Renal cortical epithelial cell (primary cell): ENCODE measurements at places on chromosomes 4 and X. TPM values are rescaled to one million over a fixed set of nuclear protein-coding genes. Genes with fewer than 3 reads are reported as not detected.

DMRTC1B gene
- total RNA-seq = 0.20 TPM in 1 of 2 replicates, not detected in the other

SMIM43 gene
- 0.30 and 0.69 TPM in 2 replicates for total RNA-seq

EPHA5 gene
- under 0.01 and 0.70 TPM in 2 replicates for total RNA-seq

SLC49A3 gene
- 3.7 and 4.3 TPM in 2 replicates for total RNA-seq

KIAA1210 gene
- total RNA-seq = not detected in 2 replicates

PAGE1 gene
- total RNA-seq = not detected in 2 replicates

AFF2 gene
- 0.35 and 1.3 TPM in 2 replicates for total RNA-seq

TEX13B gene
- total RNA-seq = not detected in 2 replicates

PCDH18 gene
- 0.17 and 0.25 TPM in 2 replicates for total RNA-seq

BTK gene
- not detected in 2 replicates for total RNA-seq

GRCh38 chrX:47614618-47615017 is 5.0 kb downstream of the SYN1 start:
- DNase-seq = no peak

GRCh38 chrX:34624416-34624815 is 32.7 kb downstream of the TMEM47 start:
- no peak for DNase-seq

- peak; percentile 51 for DNase-seq
Measured at GRCh38 chr4:114025176-114025777, 45.8 kb upstream of the ARSJ start.

- peak; percentile 38 for DNase-seq
Measured at GRCh38 chr4:152784490-152785350, 5.0 kb downstream of the ARFIP1 start.

- no peak for DNase-seq
Measured at GRCh38 chr4:120105472-120105871, 38.8 kb upstream of the MAD2L1 start.

- no peak for DNase-seq
Measured at GRCh38 chr4:16785793-16786527, 112.5 kb downstream of the LDB2 start.

DNA sequence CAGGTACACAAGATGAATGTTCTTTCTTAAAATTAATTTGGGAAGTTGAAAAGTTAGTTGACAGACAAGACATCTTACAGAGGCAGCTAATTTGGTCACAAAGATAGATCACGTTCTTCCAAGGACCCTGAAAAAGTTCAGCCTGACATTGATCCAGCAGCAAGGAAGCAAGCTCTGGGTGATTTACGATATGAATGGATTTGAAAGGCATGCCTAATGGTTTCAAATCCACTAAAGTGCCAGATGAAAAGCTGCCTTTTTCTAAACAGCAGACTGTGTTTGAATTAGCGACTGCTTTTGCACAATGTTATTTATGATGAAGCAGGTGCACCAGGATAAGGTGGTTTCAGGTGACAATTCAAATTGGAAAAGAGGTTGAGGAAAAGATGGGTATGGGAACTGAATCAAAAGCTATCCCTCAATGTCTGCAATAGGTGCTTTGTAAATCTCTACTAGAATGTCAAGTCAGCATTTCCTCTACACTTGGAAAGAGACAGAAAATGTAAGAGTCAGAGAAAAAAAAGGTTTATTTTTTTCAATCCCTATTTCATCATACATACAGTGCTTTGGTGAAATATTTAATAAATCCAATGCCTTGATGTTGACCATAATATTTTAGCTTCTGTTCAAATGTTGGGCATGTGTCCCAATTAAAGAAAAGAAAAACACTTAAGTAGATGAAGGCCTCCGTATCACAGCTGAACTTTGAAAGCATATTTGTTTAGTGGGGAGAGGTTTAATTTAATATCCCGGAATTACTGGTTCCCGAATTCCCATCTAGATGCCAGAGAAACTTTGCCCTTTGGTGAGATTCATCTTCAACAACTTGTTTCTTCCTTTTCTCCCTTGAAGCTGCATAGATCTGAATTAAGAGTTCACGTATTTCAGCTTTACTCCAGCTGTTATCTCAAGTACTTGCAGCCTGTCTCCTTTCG is 6.0 kb downstream of the RASGEF1B start:
- no peak for DNase-seq

DNA sequence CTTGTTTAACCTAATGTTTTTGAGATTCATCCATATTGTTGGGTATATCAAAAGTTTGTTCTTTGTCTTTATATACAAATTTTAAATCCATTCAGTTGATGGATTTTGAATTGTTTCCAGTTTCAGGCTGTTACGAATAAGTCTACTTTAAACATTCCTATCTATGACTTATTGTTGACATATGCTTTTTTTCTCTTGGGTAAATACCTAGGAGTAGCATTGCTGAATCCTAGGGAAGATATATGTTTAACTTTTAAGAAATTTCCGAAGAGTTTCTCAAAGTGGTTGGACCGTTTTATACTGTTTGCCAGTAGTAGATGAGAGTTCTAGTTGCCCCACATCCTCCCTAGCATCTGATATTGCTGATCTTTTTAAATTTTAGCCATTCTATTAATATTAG is 60.9 kb upstream of the IL13RA1 start:
- DNase-seq = no peak

- DNase-seq = peak; percentile 93
Measured at GRCh38 chrX:20067709-20068561, 48.8 kb downstream of the MAP7D2 start.

- peak; percentile 73 for DNase-seq
Measured at GRCh38 chrX:85922821-85923220, 124.5 kb downstream of the CHM start.

DNA sequence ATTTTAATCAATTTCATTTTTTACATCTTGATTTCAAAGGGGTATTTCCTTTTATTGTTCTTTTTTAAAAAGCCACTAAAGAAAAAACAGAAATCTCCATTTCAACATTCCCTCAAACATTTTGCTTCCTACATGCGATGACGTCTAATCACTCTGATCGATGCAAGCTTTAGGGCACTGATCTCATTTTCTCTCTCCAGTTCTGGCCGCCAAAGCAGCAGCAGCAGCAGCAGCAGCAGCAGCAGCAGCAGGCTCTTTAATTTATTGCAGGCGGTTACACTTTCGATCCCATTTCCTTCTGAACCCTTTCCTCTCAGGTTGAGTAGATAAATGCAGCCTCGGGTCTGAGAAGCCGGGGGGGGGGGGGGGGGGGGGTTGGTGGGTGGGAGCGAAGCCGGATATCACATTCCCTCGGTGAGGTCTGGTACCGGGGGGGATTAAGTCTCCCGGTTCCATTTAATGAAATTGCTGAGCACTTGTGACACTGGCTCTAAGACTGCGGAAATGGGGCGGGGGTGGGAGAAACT is 3.4 kb upstream of the PCDH7 start:
- DNase-seq = peak; percentile 11

DNA sequence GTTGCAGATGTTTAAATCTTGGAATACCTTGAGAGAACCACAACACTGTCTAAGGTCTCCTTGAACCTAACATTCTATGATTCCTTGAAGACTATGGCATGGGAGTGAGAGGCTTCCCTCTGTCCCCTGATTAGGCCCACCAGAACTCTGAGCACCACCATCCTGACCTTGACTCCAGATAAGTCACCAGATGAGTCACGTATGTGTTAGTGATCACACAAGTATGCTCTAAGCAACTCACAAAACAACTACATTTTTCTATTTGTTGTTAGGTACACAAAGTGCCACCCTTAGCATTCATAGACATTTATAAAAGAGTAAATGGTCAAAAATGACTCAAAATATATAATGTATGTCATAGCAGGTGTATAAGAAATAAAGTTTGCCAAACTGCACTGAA is 252.9 kb upstream of the CXXC4 start:
- peak; percentile 33 for DNase-seq

- no peak for DNase-seq
Measured at GRCh38 chr4:40536032-40536431, 93.6 kb downstream of the RBM47 start.

DNA sequence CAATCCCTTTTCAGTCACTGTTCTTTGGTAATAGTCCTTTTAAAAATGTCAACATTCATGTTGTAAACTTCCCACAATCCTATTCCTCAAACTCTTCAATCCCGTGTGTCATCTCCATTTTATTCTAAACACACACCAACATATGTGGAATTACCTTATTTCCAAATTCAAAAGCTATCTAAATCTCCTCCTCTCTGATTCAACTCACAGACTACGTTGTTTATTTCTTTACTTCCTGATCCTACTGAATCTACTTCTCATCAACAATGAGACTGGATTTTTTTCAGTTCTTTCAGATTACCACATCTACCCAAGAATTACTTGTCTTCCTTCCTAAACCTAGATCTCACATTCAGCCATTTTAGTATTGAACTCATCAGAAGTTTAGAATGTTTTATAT is 188.2 kb downstream of the GABRB1 start:
- no peak for DNase-seq

- peak; percentile 71 for DNase-seq
Measured at GRCh38 chr4:76087007-76087769, 12.7 kb downstream of the ART3 start.

GRCh38 chrX:8273451-8273895 is 102.4 kb upstream of the VCX2 start:
- DNase-seq = peak; percentile 11

- no peak for DNase-seq
Measured at GRCh38 chrX:149827254-149827653, 45.5 kb downstream of the MAGEA9 start.

DNA sequence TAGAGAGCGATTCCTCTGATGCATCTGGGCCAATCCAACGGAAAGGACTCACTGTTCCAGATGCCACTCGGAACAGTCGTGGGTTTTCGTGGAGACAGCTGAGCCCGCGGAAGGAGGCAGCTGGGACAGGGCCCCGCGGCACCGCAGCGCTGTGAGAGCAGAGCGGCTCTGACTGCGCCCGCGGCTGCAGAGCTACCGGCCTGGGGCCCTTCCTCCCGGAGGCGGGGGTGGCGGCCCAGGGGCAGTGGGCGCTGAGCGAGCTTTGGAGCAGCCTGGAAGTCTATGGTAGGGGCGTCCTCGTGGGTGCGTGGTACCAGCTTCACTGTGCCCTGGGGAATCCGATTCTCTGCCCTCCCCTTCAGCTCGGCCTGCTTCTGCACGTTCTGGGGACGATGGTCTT is 24.9 kb downstream of the CLDN34 start:
- no peak for DNase-seq
